ENCODE measurements at places on chromosomes 5 and 9. TPM values are rescaled to one million over a fixed set of nuclear protein-coding genes. Genes with fewer than 3 reads are reported as not detected.

Gene PCDHA8
- not detected for polyA plus RNA-seq

DNA sequence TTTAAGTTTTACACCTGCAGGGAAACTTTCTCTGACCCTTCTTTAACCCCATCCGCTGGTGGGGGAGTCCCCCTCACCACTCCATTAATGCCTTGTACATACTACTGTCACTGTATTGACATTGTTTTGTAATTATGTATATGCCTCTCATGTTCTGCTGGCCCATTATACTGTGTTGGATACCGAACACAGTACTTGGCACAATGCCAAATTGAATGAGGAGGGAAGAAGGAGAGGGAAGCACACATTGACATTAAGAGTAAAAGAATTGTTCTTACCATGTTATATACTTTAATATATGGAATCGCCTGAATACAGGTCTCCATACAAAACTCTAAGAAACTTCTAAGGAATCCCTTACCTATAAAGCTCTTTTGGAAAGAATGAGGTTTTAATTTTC, 73.6 kb upstream of the GRHPR start:
- no peak for DNase-seq

DNA sequence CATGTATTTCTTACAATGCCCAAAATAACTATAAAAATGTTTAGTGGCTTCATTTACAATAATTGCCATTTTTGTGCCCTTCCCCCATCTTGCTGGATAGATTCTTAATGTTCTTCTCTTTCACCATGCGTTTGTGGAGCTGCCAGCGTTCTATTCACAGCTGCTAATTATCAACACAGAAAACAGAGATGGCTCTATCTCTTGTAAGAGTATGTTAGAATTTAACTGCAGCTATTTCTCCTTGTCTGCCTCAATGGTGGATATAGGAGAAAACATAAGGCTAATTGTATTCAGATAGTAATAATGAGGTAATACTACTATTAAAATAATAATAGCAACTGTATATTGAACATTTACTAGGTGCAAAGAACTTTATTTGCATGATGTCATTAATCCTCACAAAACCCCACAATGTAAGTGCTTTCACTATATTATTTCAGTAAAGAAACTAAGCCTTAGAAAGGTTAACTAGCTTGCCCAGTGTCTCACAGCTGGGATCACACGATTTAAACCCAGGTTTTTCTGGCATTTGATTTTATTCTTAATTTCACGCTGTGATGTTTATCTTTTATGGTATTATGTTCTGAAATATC, 50.1 kb downstream of the JAKMIP2 start:
- DNase-seq, result no peak

Gene MAMDC2
- not detected for polyA plus RNA-seq

Gene RETREG1
- 3.6 TPM for polyA plus RNA-seq

Gene CXCL14
- not detected for polyA plus RNA-seq

GRCh38 chr5:110738503-110738811, 350 bp upstream of the SLC25A46 start:
- DNase-seq, result no peak

DNA sequence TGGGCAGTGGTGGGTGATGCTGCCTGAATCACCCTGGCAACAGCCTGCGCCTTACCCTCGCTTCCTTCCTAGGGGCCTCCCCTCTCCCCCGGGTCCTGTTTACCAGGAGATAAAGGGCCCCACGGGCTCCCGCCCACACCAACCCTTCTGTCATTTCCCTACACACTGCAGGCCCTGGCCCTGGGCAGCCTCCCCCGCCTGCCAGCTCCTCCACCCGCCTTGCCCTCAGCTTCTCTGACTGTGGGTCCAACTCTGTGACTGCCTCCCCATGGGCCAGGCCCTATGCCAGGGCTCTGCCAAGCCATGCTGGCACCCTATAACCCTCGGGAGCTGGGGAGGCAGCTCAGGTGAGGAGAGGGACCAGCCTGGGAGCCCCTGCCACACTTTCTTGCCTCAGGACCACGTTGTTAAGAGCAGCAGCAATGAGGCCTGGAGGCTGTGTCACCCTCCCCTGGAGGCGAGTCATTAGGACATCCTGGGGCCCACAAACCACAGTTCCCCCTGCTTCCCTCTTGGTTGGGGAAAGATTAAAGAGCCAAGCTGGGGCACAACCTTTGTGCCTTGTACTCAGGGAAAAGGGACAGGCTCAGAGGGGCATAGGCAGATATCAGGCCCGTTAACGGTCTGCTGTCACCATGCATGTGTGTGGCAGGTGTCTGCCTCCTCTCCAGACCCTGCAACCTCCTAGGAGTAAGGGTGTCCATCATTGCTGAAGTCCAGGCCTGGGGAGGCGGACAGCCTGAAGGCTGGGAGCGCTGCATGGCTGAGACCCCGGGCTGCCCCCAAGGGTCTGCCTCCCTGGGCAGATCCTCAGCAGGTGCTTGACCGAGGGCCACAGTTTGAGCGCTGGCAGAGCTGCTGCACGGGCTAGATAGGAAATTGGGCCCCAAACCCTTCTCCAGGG, 2.8 kb downstream of the MGAT4B start:
- DNase-seq, result no peak

DNA sequence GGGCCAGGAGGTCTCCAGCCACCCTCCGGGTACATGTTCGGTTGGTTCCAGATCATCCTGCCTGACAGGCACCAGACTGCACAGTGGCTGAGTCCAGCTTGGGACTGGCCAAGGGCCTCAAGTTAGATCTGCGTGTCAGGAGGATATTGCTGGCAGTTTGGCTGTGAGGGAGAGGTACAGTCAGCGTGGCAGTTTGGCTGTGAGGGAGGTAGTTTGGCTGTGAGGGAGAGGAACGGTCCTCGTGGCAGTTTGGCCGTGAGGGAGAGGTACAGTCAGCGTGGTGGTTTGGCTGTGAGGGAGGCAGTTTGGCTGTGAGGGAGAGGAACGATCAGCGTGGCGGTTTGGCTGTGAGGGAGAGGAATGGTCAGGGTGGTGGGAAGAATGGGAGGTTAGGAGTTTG, 39.0 kb downstream of the CACNA1B start:
- DNase-seq, result no peak

Gene SLC27A6
- polyA plus RNA-seq, result not detected
